ENCODE measurements at places on chromosomes 6 and 20.

DNA sequence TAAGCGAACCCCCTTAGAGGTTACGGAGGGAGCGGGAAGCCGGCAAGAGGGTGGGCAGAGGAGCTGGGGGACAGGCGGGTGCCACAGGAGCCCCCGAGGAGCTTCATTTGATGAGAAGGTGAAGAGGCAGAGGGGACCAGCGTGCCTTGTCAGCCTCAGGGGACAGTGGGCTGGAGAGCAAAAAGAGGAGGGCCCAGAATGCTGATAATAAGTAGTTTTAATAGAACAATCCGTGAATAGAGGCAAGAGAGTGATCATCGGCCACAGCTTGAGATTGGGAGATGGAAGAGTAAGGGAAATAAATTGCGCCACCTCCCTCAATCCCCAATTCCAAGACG, 1.3 kb downstream of the COL19A1 start:
- no peak for DNase-seq

DNA sequence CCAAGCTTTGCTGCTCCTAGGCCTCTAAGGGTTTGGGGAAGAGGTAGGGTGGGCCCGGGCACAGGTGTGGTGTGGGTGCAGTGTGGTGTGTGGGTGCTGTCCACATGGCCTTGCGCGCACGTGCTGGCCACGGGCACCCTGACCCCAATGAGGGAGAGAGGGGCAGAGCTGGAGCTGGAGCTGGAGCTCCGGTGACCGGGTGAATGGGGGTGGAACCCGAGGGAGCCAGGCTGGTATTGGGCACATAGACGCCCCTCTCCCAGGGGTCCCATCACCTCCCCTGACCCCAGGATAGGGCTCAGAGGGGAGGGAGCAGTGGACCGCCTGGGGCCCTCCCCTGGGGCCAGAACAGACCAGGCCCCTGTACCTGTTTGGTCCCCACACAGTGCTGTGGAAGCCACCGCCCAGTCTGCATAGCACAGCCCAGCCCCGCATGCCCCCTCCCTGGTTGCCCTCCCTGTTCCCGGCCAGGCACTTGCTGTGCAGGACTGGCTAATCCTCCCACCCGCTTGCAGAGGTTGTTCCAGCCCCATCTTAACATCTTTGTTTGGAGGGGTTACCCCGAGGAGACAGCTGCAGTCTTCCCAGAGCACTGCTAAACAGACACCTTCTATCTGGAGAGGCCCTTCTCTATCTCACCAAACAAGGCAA, 984 bp downstream of the ADAM33 start:
- DNase-seq = no peak

DNA sequence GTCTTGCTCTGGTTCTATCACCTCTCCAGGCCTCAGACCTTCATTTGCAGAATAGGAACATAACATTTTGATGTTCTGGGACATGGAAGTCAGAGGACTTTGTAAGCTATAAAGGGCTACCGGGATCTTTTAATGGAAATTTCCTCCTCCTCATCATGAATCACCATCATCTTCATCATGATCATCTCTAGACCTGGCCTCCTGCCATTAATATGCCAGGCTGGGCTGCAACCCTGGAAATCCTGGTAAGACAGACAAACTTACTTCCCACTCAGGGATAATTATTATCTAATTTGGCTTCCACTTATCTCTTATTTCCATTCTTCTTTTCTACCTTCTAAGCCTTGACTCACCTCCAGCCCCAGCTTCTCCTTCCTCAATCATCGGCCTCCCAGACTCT, 41.0 kb upstream of the MRPS18A start:
- no peak for DNase-seq

DNA sequence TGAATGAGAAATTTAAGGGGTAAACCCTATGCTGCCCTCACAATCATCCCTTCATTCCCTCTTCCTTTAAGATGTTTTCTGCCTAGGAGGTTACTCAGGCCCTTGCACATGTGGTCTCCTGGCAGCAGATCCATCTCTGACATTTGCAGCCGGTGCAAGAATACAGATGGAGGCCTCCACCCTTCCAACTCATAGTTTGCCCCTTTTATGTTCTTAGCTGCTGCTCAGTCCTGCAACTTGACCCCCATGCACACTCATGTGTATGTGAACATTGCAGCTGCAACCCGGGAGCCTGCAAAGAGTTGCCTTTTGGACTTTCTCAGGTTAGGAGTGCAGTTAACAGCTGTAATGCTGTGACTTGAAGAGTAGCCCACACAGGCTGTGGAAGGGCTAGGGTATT, 131.9 kb upstream of the SGK1 start:
- no peak for DNase-seq

- no peak for DNase-seq
These were observed 312.0 kb downstream of the ZFAND3 start for GRCh38 chr6:38131527-38131965.

- no peak for DNase-seq
These were observed 83.7 kb upstream of the TMEM30A start for GRCh38 chr6:75368151-75368779.

DNA sequence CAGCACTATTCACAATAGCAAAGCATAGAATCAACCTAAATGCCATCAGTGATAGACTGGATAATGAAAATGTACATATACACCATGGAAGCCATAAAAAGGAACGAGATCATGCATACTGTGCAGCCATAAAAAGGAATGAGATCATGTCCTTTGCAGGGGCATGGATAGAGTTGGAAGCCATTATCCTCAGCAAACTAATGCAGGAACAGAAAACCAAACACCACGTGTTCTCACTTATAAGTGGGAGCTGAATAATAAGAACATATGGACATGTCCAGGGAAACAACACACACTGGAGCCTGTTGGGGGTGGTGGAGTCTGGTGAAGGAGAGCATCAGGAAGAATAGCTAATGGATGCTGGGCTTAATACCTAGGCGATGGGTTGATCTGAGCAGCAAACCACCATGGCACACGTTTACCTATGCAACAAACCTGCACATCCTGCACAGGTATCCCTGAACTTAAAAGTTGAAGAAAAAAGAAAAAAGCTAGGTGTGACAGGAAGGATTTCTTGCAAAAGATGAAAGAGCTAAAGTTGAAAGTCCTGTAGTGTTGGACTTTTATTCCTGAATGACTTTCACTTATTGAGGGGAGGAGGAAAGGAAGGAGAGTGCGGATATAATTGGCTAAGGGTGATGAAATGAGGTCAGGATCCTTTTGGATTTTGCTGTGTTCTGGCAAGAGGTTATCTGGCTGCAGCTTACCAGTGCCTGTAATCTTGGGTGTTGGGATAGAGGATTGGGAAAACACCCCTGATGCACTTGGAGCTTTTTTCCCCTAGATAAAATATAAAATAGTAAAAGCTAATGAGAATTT, 8.5 kb downstream of the TRMT11 start:
- no peak for DNase-seq

GRCh38 chr6:45895569-45895968, 120.1 kb downstream of the CLIC5 start:
- no peak for DNase-seq

DNA sequence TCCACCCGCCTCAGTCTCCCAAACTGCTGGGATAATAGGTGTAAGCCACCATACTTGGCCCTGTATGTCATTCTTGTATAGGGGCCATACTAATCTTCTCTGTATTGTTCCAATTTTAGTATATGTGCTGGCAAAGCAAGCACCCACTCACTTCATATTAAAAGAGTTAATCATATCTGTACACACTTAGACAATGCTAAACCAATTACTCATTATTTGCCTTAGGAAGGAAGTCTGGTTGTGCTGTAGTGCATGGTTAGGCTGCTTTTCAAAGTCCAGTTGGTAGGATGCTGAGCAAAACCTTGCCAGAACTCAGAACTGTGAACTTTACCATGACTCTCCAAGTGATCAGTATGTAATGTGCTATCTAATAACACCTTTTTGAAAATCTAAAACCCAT, 88.6 kb downstream of the LIN28B start:
- DNase-seq = no peak

- no peak for DNase-seq
These were observed 30.0 kb upstream of the ZBP1 start for GRCh38 chr20:57650266-57650665.

DNA sequence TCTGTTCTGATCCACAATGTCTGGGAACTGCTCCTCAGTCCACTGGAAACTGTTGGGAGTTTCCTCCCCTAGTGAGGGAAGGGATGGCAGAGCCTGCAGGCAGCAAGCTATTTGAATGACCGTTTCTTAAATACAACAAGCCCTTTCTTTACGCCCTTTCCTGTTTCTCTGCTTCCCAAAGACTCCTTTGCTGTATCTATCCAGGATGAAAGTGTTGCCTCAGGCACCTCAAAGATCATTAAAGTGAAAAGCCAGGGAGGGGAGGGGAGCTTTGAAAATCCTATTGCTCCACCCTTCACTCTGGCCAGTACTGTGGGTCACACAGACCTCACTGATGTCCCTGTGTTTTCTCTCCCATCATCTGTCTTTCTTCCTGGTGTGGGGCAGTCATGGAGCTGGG, 213.1 kb downstream of the RNF144B start:
- no peak for DNase-seq

- no peak for DNase-seq
These were observed 285.4 kb downstream of the TFAP2C start for GRCh38 chr20:56914532-56914931.

- DNase-seq = no peak
These were observed 18.1 kb downstream of the STXBP5 start for GRCh38 chr6:147222160-147222838.

DNA sequence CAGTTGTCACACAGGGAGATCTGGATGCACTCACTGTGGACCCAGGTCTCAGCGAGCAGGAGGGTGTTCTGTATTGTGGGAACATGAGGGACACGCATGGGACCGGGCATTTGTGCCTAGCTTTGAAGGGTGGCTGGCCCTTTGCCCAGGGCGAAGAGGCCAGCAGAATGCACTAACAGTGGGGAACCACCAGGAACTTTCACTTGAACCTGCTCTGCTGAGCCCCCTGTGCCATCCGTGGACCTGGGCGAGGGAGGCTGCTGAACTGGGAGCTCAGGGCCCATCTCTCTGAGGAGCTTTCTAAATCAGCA, 1.2 kb upstream of the ULBP2 start:
- no peak for DNase-seq

DNA sequence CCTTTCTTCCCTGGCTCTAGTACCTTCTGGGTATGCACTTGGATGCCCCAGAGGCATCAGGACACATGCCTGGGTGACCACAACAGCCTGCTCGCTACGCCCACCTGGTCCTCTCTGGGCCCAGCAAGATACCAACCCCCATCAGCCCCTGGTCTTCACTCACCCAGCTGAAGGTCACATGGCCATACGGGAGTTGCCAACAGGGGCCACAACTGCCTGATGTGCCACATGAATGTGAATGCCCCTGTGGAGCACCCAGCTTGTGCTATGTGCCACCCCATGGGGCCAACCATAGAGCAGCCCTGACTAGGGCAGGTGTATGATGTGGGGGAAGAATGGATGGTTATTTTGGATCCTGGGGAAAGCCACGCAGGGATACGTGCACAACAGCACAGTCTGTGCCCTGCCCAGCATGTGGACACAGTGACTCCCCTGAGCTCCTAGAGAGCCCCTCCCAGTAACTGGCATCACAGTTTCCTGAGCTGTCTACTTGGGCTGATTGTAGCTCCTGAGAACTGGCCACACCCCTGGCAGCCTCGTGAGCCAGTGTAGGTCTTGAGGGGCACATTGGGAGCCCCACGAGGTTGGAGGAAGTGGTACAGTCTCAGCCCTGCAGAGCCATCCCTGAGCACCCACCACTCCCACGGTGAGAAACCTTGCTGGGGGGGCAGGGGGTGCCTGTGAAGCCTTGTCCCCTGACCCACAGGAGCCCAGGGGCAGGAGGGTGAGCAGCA, 10.5 kb upstream of the PCMTD2 start:
- no peak for DNase-seq

DNA sequence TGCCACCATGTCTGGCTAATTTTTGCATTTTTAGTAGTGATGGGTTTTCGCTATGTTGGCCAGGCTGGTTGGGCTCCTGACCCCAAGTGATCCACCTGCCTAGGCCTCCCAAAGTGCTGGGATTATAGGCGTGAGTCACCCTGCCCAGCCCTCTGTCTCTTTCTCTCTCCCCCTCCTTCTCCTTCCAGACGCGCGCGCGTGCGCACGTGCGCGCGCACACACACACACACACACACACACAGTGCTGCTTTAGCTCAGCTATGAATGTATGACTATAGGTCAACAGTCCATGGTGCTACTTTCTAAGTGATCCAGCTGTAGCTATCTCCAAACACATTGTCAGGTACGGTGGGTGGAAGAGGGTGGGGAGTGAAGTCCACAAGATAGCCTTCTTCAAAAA, 449.5 kb downstream of the PHF3 start:
- DNase-seq = no peak

DNA sequence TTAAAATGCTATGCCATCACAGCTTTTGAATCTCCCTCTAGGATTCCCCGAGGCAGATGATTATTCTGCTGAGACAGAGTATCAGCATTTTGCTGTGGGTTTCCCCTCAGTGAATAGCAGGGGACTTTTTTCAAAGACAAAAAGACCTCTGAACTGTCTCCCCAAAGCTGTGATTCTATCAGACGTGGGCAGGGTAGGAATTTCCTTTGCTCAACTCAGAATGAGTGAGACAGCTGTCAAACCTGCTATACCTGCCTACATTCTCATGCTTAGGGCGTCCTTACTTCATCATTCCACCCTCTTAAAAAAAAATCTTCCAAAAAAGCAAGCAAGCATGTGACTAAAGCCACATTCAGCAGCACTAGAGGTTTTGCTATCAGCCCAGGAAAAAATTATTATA, 147.6 kb upstream of the FAM83B start:
- DNase-seq = no peak

GRCh38 chr6:163564534-163564933, 150.0 kb downstream of the QKI start:
- DNase-seq = no peak

DNA sequence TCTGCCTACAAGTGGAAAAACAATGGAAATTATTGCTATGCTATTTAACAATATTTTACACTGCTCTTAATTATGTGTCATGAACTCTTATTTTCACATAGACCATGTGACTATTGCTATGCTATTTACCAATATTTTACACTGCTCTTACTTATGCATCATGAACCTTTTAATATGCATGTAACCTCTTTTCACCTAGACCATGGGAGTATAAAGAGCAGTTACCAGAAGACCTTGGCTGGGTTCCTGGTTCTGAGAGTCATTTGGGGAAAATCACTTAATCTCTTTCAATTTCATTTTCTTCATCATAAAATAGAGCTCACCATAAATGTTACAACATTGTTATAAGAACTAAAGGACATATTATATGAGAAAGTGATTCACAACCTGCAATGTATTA, 223.8 kb upstream of the RNF217 start:
- DNase-seq = no peak
